ENCODE measurements at places on chromosomes 5 and 9.

DNA sequence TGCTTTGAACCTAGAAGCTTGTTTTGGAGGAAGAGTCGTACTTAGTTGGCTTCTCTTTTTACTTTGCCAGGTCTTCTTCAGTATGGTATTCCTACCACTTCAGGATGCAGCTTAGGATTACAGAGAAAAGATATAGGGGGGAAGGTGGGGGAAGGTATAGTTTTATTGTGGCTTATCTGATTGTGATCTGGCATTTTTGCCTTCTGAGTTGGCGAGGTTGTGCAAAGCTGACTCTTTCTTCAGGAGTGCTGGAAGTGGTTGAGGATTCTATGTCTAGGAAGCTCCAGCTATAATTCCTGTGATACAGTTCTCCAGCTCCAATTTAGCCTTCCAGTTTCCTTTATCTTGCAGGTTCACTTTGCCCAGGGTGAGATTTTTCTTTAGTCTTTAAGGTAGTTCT lies 7.0 kb downstream of the CDC42SE2 start:
- DNase-seq, result no peak

DNA sequence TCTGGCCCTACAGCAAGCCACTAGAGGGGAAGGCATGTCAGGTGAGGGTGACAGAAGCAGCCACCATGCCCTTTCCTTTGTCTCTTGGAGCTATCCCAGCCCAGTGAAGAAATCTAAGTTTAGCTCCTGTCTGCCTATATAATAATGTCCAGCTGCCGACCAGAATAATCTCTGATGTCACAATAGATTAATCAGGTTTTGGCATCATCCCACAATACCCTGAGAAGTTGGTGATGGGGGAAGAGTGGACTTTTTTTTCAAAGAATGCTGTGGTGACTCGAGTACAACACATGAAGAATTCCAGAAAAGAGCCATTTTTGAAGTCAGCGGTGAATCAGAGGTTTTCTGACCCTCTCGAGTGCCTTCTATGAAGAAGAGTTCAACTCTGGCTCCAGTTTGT lies 1.7 kb upstream of the TSLP start:
- DNase-seq, result no peak

DNA sequence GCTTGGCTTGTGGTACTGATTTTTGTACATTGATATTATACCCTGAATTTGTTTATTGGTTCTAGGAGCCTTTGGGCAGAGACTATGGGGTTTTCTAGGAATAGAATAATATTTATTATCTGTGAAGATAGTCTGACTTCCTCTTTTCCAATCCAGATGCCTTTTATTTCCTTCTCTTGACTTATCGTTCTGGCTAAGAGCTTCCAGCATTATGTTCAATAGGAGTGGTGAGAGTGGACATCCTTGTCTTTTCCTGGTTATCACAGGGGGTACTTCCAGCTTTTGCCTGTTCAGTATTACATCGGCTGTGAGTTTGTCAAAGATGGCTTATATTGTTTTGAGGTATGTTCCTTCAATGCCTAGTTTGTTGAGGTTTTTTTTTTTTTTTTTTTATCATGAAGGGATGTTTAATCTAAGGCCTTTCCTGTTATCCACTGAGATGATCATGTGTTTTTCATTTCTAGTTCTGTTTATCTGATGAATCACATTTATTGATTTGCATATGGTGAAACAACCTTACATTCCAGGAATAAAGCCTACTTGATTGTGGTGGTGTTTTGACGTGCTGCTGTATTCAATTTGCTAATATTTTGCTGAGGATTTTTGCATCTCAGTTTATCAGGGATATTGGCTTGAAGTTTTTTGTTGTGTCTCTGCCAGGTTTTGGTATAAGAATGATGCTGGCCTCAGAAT lies 77.5 kb downstream of the CERT1 start:
- DNase-seq, result no peak

GRCh38 chr5:32767948-32768467 lies 56.9 kb downstream of the NPR3 start:
- no peak for DNase-seq

GRCh38 chr9:92360083-92360482 lies 34.3 kb downstream of the CENPP start:
- DNase-seq, result no peak

DNA sequence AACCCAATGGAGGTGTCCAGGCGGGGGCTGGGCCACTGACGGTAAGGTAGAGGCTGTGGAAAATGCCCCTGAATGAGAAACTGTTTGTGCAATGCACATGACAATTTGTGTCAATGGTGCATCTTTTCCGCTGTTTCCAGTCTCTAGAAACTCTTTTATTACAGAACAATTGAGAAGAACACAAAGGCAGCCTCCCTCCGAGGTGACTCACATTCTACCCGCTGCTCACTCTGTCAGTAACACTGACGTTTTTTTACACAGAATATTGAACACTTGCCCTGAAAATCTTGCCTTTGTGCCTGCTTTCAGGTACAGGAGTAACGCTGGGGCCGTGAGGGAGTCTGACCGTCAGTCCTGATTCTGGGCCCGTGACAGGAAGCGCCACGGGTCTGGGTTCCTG lies 11.7 kb upstream of the TENT4A start:
- DNase-seq, result no peak

DNA sequence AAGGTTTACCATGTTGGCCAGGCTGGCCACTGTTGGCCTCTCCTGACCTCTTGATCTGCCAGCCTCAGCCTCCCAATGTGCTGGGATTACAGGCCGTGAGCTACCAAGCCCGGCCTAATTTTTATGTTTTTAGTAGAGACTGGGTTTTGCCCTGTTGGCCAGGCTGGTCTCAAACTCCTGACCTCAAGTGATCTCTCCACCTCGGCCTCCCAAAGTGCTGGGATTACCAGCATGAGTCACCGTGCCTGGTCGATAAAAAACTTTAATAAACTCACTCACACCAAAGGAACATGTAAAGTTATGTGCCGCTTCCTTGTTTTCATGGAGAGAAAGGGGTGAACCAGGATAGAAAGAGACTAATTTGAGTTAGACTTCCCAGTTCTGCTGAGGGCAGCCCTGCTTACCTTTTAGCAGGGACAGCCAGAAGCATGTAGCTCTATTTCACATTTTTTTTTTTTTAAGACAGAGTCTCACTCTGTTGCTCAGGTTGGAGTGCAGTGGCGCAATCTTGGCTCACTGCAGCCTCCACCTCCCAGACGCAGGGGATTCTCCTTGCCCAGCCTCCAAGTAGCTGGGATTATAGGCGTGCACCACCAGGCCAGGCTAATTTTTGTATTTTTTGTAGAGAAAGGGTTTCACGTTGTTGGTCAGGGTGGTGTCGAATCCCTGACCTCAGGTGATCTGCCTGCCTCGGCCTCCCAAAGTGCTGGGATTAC lies 11.4 kb upstream of the HAUS6 start:
- DNase-seq, result no peak
